ENCODE measurements at places on chromosomes 2 and 18.

DNA sequence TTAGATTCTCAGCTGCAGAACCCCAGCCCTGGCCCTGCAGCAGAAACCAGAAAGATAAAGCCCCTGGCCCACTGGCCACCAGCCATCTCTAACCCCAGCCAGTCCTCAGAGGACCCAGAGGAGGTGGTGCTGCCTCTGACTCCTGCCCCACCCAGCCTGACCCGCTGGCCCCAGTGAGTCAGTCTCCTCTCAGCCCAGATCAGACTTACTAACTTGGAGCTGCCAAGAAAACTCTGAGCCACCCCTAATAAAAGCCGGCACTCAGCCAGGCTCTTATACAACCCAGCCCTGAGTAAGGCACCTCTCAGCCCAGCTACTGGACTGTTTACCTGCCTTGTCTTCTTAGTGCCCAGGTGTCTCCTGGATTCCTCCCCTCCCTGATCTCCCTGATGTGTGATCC, 2.0 kb downstream of the SLC14A2 start:
- DNase-seq, result no peak

DNA sequence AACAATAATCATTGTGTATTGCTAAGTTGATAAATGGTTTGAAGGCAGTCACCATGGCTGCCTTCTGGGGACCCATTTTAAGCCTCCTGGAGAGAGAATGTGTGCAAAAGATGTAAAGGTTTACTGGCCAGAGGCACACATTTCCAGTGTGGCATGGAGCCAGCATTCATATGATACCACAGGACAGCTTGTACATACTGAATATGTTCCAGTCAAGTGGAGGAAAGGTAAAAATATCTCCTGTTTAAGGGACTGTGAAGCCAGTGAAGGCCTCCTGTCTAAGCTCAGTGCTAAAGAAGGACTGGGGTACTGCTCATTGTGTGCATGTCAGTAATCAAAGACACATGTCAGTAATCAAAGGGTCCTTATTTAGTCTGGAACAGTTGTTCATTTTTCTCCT, 119.2 kb downstream of the BABAM2 start:
- DNase-seq, result no peak

DNA sequence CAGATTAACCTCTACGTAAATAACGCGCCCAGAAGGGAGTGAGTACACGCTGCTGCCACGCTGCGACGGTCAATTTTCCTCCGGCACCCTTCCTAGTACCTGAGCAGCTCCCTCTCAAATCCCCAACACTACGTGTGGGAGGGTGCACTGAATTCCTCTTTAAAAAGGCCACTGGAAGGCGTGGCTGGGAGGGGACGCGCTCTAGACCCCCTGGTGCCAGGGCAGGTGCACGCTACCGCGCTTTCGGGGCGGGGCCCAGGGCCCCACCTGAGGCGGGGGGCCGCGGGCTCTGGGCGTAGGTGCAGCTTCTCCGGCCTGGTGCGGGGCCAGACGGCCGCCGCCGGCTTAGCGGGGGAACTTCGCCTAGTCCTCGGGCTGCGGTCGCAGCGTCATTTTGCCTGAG, 668 bp upstream of the ANKRD12 start:
- DNase-seq, result no peak

GRCh38 chr2:166156985-166157490, 29.2 kb upstream of the SCN1A start:
- DNase-seq, result no peak

DNA sequence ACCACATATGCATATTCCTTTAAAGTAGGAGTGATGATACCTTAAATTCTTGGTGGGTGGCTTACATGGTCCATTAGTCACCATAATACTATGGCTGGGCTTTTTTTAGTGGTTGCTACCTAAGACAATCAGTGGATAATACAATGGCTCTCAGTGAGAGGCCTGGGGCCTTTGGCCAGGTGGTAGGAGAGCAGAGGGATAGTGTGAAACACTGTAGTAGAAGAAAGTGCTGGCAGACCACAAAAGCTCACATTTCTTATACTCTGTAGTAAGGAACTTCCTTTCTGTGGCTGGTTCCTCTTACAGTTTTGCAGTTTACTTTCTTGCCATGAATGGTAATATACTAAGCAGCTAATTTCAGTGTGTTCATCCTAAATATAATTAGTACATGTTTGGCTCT, 583.5 kb downstream of the XIRP2 start:
- no peak for DNase-seq

DNA sequence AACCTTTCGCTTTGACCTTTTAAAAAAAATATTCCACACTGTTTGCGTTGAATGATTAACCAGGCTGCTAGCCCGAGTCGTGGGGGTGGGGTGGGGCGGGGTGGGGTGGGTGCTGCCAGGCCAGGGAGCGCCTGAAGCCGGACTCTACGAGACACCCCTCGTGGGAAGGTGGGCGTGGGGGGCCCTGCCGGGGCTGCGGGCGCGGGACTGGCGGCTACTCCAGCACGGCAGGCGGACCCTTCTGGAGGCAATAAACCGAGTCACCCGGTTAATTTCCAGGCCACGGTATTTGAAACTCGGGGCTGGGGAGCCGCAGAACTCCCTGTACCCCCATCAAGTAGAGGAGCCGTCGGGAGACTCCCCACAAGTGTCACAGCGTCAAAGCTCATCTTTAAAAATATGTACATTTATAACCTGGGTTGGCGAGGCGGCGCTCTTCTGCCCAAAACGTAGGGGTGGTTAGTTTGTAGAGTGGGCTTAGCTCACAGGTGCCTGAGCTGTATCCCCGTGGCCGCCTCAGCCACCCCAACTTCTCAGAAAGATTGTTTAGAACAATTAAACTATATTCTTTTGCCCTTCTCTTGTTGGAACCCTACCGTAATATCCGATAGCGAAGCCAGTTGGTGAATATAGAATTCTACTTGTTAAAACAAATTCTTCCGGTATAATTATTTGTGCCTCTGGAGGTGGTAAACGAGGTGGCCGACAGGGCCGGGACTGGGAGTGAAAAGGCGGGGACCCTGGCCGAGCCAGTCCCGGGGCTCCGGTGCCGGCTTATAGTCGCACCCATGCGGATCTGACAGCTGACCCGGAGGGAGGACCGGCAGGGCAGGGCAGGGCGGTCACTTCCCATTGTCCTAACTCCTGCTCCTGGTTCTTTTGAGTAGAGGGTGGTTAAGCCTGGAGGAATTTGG, 1.4 kb downstream of the B3GNT2 start:
- DNase-seq, result peak; percentile 67
